Activated CD8-positive, alpha-beta memory T cell treated with anti-CD3 and anti-CD28 coated beads for 4 hours (primary cell): ENCODE measurements at places on chromosomes 6 and 20.

DNA sequence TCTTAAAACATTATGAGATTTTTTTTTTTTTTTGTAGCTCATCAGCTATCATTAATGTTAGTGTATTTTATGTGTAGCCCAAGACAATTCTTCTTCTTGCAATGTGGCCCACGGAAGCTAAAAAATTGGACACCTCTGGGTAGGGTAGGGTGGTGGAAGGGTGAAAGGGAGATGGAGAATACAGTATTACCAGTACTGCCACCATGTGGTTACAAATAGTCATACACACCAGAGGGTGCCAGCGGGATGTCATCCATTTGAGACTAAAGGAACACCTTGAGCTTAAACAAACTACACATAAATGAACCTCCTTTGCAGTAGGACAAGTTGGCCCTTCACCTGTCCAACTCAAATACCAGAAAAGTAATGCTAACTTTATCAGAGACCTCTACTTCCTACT is 601.9 kb downstream of the HTR1B start:
- DNase-seq: no peak

- no peak for DNase-seq
Measured at GRCh38 chr20:32036252-32036651, 15.8 kb upstream of the HCK start.

GRCh38 chr6:152701081-152701862 is 3.6 kb downstream of the MYCT1 start:
- no peak for DNase-seq

- DNase-seq: no peak
Measured at GRCh38 chr6:98044791-98045470, 761.9 kb upstream of the MMS22L start.

DNA sequence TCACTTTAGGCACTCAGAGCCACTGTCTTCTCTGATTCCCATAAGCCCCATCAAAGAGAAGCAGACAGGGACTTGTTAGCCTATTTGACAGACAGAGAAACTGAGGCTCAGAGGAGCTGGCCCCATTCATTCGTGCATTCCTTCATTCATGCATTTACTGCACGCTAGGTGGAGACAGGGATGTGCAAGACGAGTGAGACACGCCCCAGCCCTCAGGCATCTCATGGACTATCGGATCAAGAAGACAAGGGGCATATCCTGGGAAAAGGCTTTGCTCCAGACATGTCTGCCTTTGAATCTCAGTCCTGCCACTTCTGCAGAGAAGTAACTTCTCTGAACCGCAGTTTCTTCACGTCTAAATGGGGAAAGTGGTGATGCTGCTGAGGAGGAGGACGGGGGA is 54.1 kb downstream of the BPIFB1 start:
- no peak for DNase-seq

GRCh38 chr6:130118236-130118635 is 99.9 kb downstream of the L3MBTL3 start:
- DNase-seq: no peak

DNA sequence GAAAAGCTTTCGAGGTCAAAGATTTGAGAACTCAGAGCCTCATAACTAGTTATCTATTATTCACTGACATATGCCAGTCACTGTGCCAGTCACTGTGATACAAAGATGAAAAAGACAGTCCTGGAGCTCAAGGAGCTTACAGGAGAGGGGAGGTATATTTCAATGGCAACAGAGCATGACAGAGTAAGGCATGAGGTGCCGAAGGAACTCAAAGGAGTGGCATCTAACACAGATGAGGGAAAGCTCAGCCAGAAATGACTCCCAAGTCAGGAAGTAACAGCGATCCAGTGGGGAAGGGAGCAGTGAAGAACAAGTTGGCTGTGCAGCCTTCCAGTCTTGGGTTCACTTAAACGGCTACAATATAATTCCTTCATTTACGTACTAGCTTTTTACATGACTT is 46.6 kb downstream of the DTNBP1 start:
- no peak for DNase-seq

DNA sequence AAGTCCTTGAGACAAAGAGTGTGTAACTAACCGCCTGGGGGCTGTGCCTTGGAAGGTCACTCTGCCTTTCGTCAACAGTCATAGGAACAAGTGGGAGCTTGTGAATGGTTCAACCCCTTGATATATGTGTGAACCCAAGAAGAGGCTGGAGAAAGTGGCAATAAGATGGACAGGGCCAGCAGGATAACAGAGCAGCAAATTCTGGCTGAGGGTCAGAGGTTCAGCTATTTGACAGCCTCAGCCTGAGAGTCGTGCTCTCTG is 54.9 kb downstream of the CPNE5 start:
- no peak for DNase-seq

- no peak for DNase-seq
Measured at GRCh38 chr6:31622684-31623091, 2.2 kb downstream of the PRRC2A start.

DNA sequence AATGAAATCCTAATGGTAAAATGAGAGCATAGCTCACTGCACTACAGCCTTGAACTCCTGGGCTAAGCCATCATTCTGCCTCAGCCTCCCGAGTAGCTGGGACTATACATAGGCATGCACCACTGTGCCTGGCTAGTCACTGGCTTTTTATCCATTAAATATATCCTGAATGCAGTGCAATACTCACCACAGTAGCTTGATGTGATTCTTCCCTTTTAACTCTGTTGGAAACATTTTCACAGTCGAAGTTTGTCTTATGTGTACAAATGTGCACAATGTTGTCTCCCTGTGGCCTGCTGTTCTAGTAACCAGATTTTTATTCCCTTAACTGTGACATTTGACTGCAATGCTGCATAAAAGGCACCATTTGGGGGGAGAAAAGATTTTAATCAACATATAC is 56.7 kb downstream of the TRMT6 start:
- no peak for DNase-seq

- no peak for DNase-seq
Measured at GRCh38 chr6:9576521-9576920, 838.4 kb downstream of the TFAP2A start.

- DNase-seq: no peak
Measured at GRCh38 chr6:73680289-73680918, 15.6 kb upstream of the CD109 start.

DNA sequence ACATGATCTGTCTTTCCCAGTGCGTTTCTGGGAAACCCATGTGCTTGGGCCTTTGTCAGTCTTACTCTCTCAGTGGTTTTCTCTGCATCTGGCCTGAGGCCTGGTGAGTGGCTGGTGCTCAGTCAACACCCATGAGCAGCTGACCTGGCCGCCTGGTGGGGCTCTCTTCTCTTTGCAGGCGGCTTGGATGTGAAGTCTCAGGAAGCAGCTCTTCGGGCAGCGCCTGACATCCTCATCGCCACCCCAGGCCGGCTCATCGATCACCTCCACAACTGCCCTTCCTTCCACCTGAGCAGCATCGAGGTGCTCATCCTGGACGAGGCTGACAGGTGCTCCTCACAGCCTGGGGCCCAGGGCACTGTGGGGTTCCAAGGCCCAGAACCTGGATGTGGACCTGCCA is 10.8 kb downstream of the DDX27 start:
- no peak for DNase-seq

DNA sequence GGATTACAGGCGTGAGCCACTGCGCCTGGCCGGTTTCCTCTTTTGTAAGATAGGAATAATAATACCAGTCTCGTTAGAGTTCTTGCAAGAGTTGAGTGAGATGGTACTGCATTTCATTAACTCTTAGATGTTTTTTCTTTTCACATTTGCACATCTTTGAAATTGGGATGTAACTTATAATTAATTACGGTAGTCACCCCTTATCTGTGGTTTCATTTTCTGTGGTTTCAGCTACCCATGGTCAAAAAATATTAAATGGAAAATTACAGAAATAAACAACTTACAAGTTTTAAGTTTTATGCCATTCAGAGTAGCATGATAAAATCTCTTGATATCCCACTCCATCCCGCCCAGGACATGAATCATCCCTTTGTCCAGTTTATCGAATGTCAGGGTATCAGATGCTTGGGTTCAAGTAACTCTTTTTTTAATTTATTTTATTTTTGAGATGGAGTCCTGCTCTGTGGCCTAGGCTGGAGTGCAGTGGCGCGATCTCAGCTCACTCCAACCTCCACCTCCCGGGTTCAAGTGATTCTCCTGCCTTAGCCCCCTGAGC is 15.4 kb downstream of the PTK7 start:
- no peak for DNase-seq

DNA sequence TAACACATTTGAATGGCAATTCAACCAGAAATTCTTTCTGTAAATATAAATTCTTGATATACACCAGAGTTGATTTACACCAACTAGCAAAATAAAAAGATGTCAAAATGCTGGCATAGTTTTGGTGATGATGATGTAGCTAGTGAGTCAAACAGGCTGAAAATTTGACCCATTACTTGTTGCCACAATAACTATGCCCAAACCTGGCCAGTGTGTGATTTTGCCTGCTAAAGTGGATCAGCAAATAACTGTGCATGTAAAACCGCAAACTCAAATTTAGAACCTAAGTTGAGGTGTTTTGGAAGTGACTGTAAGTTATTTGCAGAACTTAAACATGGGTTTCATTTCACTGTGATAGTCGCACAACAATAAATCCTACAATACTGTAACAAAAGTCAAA is 125.9 kb downstream of the KIF6 start:
- DNase-seq: no peak

GRCh38 chr6:38012573-38012972 is 193.0 kb downstream of the ZFAND3 start:
- no peak for DNase-seq

DNA sequence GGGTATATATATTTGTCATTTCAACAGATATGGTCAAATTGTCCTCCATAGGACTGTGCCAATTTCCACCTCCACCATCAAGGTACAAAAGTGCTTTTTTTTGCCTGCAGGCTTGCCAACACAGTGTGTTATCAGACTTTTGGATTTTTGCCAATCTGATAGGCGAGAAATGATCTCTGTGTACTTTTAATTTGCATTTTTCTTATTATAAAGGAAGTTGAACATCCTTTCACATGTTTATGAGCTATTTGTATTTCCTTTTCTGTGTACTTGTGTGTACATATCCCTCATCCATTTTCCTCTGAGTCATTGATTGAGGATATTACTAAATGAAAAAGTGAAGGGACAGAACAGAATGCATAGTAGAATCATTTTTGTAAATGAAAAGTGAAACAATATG is 39.0 kb upstream of the PTPN1 start:
- no peak for DNase-seq

GRCh38 chr6:135464634-135465033 is 32.9 kb downstream of the AHI1 start:
- DNase-seq: no peak

DNA sequence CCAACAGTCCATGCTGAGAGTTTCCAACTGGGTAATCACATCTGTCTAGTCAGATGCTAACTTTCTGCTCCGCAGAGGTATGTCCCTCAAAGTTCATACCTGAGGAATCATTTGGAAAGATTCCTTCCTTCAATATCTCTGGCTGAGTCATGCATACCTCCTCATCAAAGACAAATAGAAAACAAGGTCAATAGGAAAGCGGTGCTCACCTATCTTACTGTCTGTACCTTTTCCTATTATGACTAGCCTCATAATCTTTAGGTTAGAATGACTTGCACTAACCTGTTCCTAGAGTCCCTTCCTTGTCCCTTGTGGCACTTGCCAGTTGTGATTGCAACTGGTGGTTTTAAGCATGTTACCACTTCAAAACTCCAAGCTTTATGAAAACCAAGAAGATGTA is 78.2 kb upstream of the PTPRK start:
- DNase-seq: no peak

DNA sequence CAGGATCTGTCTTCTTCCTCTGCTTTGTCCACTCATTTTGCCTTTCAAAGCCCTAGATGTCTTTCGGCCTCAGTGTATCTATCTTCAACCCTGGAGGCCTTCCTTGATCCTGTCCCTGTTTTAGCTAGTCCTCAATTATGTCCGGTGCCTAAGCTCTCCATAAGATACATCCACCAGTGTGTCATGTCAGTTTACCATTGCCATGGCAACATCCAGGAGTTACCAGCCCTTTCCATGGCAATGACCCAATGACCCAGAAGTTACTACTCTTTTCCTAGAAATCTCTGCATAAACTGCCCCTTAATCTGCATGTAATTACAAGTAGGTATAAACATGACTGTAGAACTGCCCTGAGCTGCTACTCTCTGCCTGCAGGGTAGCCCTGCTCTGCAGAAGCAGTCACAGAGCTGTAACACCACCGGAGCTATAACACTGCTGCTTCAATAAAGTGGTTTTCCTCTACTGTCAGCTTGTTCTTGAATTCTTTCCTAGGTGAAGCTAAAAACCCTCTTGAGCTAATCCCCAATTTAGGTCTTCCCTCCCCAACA is 712.1 kb upstream of the AGPAT4 start:
- no peak for DNase-seq

DNA sequence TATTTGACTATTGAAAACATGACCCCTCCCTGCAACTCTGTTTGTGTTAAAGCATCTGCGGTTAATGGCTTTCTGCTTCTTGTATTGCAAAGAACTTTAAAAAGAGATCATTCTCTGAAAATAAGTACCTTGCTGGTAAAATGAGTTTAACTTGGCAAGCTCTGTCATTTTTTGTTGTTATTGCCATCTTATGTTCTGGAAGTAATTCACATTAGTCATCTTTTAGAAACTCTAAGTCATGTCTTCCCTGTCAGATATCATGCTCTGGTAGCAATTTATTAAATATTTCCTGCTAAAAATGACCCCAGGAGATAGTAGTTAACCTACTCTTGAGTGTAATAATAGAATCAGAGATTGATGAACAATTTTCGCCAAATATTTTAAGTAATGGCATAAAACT is 890.6 kb downstream of the KIF16B start:
- no peak for DNase-seq

DNA sequence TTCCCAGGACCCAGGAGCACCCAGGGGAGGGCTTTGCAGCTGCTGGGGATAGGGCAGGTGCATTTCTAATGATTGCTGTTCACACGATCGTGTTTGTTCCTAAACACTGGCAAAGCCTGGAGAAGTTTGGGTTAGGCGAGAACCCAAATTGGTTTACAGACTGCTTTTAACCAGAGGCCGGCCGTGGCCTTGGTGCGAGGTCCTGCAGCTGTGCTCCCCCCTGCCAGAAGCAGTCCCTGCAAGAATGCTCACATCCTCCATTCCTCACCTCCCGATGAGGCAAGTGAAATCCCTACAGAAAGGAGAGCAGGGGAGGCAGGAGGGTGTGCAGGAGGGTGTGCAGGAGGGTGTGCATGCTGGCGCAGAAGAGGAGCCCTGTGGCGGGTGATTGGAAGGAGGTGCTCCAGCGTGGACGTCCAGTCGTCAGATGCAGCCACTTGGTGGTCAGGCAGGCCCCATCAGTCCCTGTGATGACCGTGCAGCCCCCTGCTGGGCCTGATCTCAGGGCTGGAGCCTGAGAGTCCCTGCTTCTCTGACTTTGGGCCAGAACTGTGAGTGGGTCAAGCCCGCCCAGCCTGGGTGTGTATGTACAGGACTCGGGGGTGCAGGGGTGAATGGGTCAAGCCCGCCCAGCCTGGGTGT is 55.7 kb upstream of the FRMD1 start:
- DNase-seq: no peak
